NCI-H460 (cell line): ENCODE measurements at places on chromosomes 6 and 20.

DNA sequence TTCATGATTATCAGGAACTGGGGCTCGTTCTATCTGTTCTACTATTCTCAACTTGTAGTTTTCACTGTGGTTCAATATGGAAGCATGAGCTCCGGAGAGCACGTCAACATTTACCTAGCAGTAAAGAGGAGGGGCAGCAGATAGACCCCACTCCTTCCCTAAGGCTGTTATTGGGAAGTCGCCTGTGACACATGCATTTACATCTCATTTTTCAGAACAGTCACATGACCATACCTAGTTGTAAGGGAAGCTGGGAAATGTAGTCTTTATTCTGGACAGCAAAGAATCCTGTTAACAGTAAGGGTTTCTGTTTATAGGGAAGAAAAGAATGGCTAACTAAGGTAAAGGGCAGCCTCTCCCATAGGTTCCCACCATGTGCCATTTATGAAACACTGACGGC lies 158.3 kb downstream of the ZFP64 start:
- no peak for DNase-seq

- no peak for DNase-seq
Measured at GRCh38 chr20:59163631-59164530, at the start of gene ZNF831. ZNF831 (plus strand) TSS chr20:59163821; CDS start chr20:59191020, 27,199 bp downstream.

DNA sequence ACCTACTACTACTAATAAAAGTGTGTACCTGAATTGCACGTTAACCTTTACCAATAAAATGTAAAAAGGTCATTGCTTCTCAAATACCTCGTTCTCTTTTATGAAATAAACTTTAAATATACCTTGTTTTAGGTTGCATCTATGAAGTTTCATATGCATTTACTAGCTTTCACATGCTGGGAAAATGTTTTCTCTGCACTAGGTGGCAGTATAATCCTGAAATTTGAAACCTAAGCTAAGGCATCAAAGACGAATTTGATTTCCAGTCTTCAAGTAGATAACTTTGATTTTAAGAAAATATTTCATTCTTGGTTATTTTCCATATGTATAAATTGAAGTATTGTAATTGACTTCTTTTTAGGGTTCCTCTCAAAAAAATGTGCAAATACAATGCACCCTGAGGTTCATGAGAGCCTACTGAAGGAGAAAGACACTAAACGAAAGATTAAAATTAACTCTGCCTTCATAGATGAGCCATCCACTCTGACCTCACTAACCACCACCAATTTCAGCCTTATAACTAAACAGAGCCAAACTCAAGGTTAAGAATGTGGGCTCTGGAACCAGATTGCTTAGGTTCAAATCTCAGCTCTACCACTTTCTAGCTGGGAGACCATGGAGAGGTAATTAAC lies 7.3 kb upstream of the COL9A1 start:
- DNase-seq, result peak; percentile 18

DNA sequence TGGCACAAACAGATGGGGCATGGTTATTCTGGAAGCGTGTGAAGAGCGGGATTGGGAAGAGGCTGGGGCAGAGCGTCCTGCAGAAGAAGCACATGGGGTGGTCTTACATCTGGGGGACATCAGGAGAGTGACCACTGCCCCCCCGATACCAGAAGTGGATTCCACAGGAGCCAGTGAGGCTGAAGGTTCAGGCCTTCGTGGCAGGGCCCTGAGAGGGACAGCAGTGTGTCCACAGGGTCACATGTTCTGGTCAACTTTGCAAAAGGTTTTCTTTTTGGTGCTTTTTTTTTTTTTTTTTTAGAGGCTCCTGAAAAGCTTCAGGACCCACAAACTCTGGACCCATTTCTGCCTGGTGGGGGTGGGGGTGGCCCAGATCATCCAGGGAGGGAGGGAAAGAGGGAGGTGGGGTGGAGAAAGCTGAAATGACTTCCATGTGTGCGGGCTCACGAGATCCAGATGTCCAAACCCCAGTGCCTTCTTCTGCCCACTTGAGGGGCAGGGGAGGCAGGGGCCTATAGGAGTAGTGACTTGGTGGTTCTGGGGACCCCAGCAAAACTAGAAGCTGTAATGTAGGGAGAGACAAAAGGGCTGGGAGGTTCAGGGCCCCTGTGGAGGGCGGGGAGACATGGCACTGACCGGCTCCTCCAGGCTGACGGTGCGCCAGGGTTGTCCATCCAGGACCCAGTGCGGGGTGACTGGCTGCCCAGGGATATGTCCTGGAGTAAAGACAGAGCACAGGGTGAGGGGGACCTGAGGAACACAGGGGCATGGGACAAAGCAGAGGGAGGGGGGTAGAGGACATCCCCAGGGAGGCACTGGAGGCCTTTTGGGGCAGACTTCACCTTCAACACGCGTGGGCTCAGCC lies 2.7 kb downstream of the ADAM33 start:
- no peak for DNase-seq

GRCh38 chr6:156795825-156796224 lies 18.6 kb downstream of the ARID1B start:
- DNase-seq, result no peak
